ENCODE measurements at places on chromosomes 3 and 15. TPM values are rescaled to one million over a fixed set of nuclear protein-coding genes. Genes with fewer than 3 reads are reported as not detected.

CTXN2 gene
- 0.69 TPM for polyA plus RNA-seq

NR1I2 gene
- polyA plus RNA-seq, result 0.53 TPM

FURIN gene
- polyA plus RNA-seq, result 2.9 TPM

SRGAP3 gene
- 31.5 TPM for polyA plus RNA-seq

MESP2 gene
- polyA plus RNA-seq, result not detected

PATL2 gene
- not detected for polyA plus RNA-seq

FGF7 gene
- 0.04 TPM for polyA plus RNA-seq

C3orf20 gene
- not detected for polyA plus RNA-seq

SPINK8 gene
- polyA plus RNA-seq, result not detected

NMB gene
- 3.0 TPM for polyA plus RNA-seq

GRM7 gene
- polyA plus RNA-seq, result 21.9 TPM

LRRC15 gene
- polyA plus RNA-seq, result not detected

All from neural cell (in vitro differentiated cells).